ENCODE measurements at places on chromosomes 2 and 18.

GRCh38 chr2:67453310-67453709 lies 56.2 kb downstream of the ETAA1 start:
- DNase-seq = peak; percentile 17

GRCh38 chr18:627231-627630 lies 30.2 kb upstream of the TYMS start:
- no peak for DNase-seq

DNA sequence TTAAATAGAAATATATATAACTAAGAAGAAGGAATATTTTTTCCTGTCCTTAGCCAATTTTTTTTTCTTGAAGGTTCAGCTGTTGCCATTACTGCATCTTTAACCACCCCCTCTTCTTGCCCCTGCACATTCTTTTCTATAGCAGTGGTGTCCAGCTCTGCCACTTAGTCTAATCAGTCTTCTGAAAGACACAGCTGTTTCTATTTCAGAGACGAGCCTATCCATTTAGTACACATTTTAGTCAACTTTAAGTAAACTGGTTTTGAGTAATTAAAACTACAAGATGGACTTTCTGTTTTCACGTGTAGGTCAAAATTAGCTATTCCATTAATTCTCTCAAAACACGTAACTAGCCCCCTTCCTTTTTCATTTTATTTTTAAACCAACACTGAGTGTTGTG lies 21.0 kb downstream of the SPOPL start:
- DNase-seq = no peak

DNA sequence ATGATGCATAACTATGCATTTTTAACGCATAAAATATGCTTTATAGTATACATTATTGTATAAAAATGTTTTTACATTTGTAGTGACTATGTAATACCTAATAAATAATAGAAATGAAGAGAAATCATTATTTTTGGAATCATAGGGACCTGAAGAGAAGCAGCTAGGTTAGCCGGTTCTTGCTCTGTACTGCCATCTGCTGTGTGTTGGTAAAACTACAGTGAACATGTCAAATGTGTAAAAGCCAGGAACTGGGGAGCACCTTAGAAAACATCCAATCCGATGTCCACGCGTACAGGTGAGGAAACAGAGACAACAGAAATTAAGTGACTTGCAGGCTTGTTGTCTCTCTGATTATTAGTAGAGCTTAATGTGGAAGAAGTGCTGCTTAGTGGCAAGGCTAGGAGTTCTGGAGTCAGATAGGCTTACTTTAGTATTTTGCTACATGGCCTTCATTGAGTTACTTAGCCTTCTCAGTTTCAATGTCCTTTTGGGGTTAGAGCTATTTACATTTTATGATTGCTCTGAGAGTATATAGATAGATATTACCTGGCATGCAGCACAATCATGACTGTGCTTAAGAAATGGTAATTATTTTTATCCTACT lies 386.5 kb downstream of the DLGAP1 start:
- peak; percentile 19 for DNase-seq
